SHP77 (cell line): ENCODE measurements at places on chromosomes 1 and 21.

DNA sequence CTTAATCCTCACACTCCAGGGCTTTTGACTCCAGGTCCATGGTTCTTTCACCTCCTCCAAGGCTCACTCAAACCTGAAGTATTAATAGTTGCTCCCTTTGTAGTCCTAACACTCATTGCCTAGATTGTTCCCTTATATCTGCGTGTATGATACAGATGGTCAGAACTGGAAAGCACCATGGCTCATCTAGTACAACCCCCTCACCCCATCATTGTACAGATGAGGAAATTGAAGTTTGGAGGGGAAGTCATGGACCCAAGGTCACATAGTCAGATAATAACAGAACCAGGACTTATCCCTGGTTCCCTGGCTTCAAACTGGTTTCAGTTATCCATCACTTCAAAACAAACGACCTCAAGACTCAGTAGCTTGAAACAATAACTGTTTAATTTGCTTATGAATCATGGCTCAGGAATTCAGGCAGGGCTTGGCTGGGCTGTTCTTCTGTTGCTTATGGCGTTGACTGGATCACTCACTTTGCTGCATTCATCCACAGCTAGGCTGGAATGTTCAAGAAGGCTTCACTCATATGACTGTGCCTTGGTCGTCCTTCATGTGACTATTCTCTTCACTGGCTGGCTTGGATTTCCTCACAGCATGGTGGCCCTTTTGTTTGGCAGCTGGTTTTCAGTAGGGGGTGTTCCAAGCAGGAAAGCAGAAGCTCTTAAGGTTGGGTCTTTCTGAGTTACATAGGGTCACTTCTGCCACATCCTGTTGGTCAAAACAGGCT, 5.0 kb downstream of the NOS1AP start:
- no peak for DNase-seq

DNA sequence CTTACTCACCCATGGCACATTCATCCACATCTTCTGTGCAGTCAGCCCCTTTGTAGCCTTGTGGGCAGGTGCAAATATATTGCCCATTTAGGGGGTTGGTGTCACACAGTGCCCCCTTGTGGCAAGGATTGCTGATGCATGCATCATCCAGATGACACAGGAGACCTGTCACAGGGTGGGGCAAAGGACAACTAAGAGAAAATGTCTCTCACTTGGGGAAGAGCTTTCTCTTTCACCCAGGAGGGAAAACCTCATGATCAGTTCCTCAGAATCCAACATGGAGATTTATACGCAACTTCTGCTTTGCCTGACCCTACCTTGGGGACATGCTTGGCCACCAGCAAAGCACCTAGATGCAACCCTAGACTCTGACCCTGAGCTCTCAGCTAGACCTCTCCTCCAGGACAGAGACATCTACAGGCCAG, 71.8 kb upstream of the ADAM30 start:
- DNase-seq, result peak; percentile 38

DNA sequence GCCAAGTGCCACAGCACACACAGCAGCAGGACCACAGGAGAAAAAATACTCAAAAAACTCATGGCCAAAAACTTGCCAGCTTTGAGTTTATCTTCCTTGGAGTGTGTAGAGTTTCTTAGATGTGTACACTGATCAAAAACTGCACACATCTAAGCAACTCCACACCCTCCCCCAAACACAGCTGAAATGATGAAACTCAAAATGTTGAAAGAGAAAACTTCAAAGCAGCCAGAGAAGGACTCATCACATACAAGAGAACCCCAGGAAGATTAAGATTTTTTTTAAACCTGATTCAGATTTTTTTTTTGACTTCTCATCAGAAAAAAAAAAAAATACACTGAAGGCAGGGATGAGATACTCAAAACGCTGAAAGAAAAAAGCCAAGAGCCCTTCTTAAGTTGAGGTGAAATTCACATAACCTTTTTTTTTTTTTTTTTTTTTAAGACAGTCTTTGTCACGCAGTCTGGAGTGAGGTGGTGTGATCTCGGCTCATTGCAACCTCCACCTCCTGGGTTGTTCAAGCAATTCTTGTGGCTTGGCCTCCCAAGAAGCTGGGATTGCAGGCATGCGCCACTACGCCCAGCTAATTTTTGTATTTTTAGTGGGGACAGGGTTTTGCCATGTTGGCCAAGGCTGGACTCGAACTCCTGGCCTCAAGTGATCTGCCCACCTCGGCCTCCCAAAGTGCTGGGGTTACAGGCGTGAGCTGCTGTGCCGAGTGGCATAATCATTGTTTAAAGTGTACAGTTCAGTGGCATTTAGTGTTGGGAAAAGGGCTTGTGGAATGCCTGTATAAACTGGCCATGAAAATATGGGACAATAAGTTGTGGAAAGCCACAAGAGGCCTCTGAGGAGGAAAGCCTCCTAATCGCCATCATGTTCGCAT, 20.9 kb upstream of the PDXK start:
- no peak for DNase-seq

GRCh38 chr1:246658567-246658966, 65.6 kb upstream of the SCCPDH start:
- DNase-seq, result no peak

DNA sequence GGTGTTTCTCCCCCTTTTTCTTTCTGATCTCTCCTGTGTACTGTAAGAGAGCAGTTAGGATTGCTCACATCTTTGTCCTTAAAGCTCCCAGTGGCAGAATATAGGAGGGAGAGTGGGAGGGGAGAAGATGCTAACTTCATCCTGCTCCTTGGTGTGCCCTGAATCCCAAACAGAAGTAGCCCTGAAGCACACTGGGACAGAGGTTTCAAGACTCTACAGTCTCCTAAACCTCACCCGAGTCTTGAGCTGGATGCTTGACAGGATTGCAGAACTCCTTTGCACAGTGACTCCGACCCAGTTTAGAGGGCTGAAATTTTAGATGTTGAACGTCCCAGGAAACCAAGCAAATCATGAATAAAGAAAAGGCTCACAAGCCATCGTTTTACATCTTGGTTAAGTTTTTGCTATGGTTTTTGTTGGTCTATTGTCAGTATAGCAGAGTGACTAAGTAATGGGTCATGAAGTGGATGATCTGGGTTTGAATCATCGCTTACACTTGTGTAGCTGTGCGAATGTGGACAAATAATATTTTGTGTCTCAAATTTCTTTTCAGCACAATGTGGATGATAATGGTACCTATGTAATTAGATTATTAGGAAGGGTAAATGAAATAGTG, 37.5 kb downstream of the XCL2 start:
- DNase-seq, result no peak

DNA sequence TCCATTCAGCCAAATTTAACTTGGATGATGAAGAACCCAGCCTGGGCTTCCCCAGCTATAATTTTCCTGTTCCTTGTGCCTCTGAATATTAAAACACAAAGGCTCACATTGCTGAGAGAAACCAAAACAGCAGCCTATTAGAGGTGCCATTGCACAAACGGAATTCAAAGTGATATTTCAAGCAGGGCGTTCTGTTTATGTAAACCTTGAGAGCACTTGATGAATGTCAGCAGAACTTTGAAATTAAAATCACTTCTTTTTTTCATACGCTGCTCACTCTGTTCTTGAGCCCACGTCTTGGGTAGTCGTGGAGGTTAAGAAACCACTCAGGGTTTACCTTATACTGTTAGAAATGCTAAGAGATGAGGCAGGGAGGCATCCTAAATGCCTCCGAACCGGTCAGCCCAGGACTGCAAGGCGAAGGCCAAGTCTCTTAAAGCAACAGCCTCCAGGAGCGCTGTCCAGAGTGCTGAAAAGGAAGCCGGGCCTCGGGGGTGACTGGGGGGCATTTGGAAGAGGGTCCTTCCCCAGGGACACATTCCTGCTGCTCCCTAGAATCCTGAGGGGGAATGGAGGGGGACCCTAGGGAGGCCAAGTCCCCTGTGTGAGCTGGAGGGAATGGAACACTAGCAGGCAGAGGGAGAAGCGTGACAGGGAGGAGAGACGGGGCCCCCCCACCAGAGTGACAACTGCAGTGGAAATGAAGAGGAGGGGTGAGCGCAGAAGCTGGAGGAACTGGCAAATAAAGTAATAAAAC, 154.8 kb upstream of the VAMP3 start:
- DNase-seq, result no peak

DNA sequence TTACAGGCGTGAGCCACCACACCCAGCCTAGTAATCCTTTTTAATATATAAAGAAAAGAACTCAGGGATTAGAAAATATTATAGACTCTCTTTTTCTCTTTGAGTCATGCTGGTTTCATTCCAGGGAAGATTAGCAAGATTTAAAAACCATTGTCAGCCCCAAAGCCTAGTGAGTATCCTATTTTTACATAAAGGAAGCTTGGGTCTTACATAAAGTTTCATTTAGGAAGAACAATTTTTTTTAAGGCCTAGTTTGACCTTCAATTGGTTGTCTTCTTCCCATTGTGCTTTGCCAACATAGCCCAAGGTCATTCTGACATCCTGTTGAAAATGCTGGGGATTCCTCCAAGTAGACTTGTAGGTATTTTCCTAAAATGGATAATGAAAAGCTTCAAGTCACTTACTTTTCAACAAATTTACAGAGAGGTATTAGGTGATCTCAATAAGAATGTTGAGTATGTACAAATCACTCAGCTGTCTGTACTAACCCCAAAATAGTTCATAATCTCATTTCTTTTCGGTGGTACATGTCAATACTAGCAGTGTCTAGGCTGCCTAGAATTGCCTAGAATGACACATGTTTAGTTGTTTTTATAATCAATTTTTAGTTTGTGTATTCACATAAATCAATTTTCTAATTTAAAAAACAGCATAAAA, 4.3 kb upstream of the KIF14 start:
- DNase-seq, result no peak

GRCh38 chr1:236041631-236042618, 23.0 kb downstream of the NID1 start:
- DNase-seq, result no peak

DNA sequence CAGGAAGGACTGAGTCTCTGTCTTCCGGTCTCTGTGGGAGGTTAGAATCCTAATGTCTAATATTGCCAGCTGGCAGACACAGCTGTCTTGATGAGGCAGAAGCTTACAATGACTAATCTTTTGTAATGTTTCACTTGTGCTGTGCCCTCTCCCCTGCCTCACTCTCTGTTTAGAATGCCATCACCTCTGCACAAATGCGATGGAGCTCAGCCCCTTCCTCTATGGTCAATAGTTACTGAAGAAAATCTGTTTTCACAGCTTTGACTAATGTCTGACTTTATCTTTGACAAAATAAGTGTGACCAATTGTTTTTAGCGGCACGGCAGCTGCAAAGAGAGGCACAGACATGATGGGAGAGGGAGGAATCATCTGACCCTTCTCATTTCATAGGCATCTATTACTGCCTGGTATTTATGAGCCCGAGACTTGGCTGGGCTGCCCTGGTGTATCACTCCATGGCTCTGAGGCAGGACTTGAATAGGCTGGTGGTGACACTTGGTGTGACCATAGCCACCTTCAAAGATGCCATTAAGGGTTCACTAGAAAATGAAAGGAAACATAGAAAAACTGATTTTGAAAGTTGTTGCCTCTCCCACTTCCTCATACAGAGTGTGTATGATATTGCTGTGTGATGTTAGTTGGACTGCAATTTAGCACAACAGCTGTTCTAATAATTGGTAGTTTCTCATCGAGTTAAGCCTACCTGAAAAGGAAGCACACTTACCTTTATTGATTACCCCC, 163.2 kb upstream of the NBPF11 start:
- DNase-seq, result no peak

DNA sequence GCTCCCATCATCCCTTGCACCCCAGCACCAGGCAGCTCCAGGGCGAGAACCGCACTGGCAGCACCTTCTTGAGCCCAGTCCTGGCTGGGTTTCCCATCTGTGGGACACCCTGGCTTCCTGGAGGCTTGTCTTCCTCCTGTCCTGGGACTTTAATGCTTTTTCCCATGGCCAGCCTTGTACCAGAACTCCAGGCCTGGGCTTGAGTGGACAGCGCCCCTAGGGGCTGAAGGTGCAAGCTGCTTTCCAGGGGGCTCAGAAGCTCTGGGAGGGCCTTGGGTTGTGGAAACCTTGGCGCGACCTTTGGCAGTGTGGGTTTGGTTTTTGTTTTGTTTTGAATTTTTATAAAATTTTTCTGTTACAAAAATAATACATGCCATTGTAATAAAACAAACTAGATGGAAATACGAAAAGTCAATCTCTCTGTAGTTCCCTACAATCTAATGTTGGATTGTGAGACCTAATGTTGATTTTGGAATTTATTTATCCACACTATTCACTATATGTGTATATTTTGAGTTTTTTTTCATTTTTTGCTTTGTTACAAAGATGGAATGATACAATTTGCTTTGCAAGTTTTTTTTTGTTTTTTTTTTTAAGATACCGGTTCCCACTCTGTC, 33.8 kb upstream of the RPL11 start:
- DNase-seq, result peak; percentile 52

DNA sequence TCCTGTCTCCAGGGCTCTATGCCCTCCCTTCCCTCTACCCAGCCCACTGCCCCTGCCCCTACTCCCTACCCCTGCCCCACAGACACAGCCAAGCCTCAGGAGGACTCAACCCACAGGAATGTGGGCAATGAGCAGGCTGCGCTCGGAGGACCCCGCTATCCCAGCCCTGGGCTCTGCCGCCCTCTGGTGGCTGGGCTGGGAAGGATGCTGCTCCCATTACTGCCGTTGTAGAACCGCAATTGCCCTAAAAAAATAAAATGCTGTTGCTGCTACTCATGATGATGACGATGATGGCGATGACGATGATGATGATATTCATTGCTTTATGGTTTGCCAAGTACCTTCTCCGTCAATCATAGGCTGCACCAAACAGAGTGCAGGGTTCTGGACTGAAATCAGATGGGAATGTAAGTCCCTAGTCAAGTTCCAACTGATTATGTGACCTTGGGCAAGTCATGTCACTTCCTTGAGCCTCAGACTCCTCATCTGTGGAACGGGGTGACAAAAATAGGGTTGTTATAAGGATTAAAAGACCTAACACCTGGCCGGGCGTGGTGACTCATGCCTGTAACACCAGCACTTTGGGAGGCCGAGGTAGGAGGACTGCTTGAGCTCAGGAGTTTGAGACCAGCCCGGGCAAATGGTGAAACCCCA, 24.6 kb downstream of the ARHGEF19 start:
- DNase-seq, result peak; percentile 39

DNA sequence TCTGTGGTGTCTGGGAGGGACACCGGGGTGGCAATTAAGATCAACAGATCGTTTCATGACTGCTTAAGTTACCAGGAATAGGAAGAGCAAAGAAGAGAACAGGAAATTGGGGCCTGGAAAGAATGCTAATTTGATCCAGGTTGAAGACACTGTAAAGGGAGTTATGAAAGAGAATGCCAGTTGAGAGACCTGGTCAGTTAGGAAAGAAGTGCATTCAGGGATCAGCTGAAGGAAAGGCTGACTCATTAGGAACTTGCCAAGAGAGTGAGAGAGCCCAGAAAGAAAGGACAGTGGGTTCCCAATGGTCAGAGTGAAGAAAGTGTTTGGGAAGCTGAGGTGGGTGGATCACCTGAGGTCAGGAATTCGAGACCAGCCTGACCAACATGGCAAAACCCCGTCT, 119.6 kb downstream of the UBE2U start:
- DNase-seq, result no peak

- DNase-seq, result no peak
Observed at GRCh38 chr1:29811727-29812407, 575.5 kb downstream of the PTPRU start.

DNA sequence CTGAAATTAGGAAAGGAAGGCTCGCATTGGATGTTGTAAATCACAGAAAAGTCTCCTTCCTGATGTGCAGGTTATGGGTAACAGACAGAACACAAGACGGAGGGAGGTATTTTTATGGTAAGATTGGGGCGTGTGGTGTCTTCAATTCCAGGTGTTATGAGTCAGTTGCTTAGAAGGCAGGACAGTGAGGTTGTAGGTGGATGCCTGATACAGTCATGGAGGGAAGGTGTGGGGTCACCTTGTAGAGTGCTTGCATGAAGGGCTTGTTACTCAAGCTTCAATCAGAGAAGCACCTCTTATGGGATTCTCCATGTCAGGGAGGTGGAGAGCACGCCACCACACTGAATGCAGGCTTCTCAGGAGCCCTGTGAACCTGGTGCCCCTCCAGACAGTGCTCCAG, 63.1 kb downstream of the C1orf21 start:
- no peak for DNase-seq
